ENCODE measurements at places on chromosomes 11 and 22.

DNA sequence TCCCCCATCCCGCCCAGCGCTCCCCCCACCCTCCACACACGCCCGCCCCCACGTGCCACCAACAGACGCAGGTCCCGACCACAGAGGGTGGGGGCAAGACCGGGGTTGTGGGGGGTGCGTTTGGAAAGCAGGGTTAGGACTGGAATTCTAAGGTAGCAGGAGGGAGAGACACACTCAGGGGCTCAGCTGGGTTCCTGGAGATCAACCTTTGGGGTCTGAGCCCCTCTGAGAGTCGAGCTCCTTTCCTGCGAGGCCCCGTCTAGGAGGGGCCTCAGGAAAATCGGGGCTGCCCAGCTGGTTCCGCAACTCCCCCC is 429 bp downstream of the PGGHG start:
- no peak for DNase-seq

DNA sequence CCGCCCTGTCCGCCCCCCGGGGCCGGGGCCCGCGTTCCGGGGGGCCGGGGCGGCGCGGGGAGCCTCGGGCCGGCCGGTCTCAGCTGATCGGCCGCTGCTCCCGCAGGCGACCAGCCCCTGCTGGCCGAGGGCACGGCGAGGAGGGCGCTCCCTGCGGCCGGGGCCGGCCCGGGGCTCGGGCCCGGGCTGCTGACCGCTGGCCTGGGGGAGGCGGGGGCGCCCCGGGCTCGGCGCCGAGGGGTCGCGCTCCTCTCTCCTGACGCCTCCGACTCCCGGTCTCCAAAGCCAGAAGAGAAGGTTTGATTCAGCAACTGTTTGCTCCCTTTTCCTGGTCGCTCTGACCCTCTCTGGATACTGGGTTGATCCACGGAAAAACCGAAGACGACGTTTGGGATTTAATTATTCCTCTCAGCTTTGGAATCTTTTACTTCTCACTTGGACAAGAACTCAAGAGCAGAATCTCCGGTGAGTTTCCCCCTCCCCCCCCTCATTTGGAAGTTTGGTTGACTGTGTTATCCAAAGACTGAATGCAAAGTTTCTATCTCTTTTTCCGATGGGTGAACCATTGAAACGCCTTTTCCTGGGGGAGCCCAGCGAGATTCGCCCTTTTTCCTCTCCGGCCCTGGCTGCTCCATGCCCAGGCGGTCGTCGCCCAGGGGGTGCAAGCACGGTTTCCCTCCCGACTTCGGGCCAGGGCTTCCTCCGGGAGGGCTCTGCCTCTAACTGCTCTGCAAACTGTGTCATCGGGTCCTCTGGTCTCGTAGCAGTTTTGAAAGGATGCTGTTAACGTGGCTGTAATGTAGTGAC is 725 bp downstream of the KDM2A start:
- DNase-seq: peak; percentile 18

GRCh38 chr11:130668751-130669150 is 220.3 kb downstream of the ADAMTS15 start:
- DNase-seq: no peak

DNA sequence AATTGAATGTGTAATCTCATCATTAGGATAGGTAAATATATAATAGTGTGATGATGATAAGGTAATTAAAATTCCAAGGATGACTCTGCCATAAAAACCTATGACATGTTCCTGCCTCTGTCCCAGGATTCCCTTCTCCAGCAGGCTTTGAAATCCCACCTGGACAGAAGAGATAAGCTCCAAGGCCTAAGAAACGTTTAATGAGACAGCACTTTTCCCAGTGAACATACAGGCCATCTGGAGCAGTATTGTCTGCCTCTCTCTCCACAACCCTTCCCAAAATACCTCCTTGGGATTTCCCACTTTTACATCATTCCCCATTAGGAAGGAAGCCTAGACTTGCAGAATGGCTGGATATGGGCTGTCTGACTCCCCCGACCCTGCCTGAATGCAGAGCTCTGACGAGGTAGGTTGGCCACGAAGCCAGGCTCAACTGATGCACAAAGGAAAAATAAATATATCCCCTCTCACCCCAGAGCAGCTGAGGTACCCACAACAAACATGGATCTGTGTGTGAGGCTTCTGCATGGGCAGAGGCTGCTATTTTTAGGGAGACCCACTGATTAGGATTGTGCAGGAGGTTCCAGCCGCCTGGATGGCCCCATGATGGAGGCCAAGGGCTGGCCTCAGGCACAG is 71.0 kb downstream of the TMPRSS5 start:
- no peak for DNase-seq

DNA sequence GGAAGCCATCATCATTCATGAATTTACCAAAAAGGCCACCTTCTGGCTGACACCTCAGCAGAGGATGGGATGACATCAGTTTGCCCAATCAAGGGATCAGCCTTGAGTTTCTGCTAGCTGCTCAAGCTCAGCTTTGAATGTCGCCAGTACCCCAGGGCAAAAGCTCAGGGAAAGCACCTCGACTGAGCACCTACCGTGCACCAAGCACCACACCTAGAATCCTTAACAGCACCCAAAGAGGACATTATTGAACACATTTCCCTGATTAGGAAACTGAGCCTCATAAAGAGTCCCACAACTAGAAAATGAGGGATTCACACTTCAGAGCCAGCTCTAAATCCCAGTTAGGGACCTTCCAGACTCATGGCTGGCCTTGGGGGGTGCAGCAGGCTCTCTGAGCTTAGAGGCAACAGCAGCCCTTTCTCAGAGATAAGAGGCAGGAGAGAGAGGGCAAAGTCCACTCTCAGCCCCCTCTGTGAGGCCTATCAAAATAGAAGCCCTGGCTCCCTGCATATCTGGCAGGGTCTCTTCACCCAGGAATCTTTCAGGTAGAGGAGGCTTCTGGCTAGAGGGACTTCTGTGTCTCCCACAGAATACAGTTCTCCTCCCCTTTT is 13.4 kb upstream of the DAGLA start:
- no peak for DNase-seq

DNA sequence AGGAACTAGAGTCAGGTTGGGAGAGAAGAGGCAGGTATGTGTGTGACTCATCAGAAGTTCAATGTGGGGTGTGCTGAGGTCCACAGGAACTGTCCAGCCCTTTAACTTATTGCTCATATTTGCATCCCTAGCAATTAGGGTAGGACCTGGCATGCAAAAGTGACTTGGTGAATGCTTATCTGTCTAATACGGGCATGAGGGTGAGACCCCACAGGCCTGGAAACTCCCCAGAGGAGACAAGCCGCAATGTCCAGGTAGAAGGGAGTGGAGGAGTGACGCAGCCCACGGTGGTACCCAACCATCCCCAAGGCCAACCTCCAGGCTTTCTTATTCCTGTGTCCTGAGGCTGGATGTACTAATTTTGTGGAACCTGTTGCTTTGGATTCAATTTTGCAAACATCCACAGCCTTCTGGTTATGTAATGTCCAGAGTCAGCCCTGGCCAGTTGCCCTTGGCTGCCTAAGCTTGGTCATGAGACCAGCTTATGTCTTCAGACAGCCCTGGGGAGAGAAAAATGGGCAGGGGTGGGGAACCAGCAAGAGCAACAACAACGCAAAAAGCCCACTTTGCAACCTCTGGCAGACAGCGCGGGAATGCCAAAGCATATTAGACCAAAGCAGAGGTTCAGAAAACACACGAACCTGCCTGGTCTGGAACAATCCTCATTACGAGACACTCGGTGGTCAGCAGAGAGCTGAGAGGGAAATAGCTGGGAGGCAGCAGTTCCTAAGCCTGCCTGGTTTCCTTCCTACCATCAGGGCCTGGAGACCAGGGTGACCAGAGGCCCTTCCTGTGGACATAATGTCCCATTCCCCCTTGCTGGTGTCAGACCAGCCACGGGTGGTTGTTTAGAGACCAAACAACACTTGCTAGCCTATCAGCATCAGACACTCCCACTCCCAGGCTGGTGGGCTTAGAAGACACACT is 49.3 kb downstream of the TIMP3 start:
- peak; percentile 75 for DNase-seq

GRCh38 chr11:60831143-60831500 is 10.8 kb upstream of the CCDC86 start:
- peak; percentile 85 for DNase-seq

GRCh38 chr11:45287316-45287903 is 1.3 kb upstream of the SYT13 start:
- no peak for DNase-seq

- DNase-seq: no peak
Observed at GRCh38 chr11:106061249-106061784, 15.8 kb downstream of the KBTBD3 start.

- no peak for DNase-seq
Observed at GRCh38 chr11:104625246-104625645, 273.0 kb downstream of the CASP12 start.

GRCh38 chr11:73217131-73217809 is 811 bp upstream of the P2RY2 start:
- no peak for DNase-seq

DNA sequence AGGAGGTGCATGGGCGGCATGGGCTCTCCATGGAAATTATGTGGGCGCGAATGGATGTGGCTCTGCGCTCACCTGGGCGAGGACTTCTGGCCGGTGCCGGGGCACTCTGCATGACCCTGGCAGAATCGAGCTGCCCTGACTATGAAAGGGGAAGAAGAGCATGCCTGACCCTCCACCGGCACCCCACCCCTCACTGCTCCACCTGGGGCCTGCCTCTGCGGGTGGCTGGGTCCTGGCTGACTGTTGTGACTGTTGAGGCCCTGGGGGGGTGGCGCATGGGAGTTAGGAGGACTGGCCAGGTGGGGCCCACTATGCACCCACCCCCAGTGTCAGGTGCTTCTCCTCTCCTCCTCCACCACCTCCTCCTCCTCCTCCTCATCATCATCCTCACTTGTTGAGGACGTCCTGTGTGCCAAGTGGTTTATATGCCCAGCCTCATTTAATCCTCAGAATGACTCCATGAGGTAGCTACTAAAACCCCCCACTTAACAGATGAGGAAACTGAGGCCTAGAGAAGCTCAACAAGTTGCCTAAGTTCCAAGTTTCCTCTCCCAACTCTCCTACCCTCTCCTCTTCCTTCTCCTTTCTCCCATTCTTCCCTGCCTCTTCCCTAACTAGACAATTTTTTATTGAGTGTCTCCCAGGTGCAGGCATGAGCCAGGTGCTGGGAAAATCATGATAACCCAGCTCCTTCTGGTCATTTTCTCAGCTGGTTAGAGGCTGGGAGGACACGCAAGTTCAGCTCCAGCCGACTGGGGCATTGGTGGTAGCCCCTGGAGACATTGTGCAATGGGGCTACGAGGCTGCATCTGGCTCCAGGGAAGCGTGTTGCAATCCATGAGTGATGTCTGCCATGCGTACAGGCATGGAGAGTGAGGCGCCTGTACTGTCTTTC is 2.3 kb downstream of the MYEOV start:
- DNase-seq: no peak

DNA sequence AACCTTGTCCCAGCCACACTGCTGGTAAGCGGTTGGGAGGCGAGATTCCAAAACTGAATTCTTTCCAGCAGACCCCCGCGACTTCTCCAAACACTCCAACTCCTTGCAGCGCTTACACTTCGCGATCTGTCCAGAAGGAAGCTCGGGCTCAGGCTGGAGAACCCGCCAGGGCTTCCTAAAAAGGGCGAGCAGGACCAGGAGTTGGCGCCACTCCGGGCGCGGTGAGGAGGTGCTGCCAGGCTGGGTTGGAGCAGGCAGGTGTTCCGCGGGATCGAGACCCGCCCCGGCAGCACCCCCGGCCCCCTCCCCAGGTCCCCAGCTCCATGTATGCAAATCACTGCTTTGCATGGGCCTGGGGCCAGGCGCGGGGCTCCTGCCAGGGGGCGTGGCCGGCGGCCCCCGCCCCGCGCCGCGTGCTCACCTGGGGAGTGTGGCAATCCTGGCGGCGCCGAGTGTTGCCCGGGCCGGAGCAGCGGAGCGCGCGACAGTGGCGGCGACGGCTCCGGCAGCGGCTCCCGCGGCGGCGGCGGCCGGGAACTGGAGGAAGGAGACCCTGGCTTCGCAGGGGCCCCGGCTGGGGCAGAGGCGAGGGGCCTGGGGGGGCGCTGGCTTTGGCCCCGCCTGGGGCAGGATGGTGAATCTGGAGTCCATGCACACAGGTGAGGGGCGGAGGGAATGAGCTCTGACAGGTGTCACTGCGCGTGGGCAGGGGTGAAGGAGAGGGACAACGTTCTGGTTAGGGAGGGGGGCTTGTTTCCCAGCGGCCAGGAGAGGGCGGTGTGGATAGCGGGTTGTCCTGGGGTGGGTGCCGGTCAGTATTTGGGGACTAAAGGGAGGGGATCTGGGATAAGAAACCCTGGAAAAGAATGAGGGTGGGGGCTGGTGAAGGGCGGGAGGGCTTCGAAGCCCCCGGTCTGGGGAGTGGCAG is at the start of gene POU2F3:
POU2F3 (plus strand) TSS at position 428 of the 928 bp plus-strand sequence; CDS start at position 632, 204 bp downstream.
- no peak for DNase-seq

DNA sequence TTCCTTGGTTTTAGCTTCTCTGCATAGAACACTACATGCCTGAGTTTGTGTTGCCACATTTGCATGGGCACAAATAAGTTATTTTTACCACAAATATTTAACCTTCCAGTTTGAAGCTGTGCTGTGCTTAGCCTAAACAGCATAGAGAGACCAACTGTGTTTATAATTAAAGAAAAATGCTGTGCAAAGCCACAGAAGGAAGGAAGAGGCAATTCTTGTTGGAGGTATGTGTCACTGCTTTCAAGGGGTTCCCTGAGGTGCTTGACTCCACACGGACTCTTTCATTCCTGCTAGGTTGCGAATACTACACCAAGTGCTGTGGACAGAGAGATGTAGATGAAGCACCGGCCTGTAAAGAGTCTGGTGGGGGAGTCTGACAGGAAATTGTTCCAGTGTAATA is 47.6 kb upstream of the OLFML1 start:
- DNase-seq: no peak

DNA sequence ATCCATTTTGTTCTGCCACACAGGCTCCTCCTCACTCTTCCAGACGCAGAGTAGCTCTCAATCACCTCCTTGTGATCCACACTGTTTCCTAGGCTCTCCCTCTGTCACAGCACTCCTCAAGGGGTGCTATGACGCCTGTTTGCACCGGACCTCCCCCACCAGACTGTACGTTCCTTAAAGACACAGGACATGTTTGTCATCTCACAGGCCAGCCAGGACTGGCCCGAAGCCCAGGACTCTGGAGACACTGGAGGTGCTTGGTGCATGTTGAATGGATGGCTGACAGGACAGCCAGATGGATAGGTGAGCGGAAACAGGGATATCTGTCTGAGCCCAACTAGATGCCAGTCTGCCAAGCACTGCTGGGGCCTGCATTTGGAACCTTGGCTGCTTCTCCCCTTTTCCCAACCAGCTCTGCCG is 13.6 kb downstream of the PLA2G6 start:
- peak; percentile 23 for DNase-seq

DNA sequence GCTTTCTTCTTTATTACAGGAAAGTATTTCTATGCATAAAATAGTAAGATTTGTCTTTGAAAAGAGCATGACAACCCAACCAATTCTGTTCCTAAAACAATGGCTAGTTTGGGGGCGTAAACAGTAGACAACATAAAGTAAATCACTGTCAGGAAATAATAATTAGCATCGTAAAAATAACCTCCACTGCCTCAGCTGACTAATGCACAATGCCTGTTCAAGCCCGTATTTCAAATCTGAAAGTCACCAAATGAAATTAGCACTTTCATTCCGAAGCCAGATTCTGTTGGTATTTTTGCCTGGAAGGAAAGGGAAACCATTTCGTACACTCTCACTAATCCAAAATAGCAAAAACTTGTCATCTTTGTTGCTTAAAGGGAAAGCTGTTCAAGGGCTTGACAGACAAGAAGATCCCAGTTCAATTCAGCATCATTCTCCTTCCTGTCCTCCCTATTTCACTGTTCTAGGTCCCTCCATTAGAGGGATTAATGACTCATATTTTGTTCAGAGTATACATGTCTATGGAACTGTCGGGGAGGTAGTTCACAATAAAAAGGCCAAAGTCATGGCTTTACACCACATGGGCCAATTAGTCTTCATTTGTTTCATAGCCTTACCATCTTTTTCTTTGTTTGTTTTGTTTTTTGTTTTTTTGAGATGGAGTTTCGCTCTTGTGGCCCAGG is 154.7 kb downstream of the CADM1 start:
- no peak for DNase-seq

GRCh38 chr11:112871909-112872500 is 89.2 kb upstream of the NCAM1 start:
- no peak for DNase-seq

Measured in midbrain (tissue), 1 donor.